ENCODE measurements at places on chromosomes 2 and 18.
A peak's percentile ranks its signal among the peaks of the same experiment; 100 is the strongest.

DNA sequence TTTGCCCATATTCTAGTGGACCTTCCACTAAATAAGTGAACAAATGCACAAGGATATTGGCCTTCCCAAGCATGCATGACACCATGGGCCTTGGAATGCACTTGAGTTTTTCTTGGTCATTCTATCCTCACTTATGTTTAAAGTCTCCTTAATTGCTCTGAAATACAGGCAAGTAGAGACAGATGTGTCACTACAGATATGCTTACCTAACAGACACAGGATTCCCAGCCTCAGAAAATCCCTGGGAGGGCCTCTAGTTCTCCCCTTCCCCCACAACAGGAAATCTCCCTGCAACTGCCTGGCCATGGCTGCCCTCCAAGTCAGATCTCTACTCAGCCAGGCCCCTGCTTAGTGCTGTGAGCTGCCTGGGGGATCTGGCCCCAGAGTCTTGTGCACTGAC lies 445.2 kb downstream of the IRS1 start:
- DNase-seq, result peak; percentile 31

- peak; percentile 27 for DNase-seq
These were observed 19.7 kb downstream of the MIB1 start for GRCh38 chr18:21760321-21760720.

GRCh38 chr2:186917866-186918265 lies 68.9 kb upstream of the ZSWIM2 start:
- peak; percentile 13 for DNase-seq

DNA sequence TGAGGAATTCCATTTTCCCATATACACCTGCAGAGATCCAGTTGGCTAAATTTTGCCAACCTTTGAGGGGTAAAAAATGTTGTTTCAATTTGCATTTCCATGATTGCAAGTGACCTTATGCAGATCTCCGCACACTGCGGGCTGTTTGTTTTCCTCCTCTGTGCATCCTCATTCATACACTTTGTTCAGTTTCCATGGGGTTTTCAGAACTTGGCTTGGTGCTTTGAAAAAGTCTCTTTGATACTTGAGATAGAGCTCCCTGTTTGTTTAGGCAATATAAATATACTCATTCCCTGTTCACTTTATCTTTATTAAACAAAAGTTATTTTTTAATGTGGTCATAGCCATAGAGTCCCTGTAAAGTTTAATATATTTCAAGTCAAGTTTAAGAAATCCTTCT lies 353.1 kb downstream of the CMPK2 start:
- no peak for DNase-seq

GRCh38 chr18:45510656-45511055 lies 104.6 kb upstream of the SLC14A2 start:
- DNase-seq, result no peak

DNA sequence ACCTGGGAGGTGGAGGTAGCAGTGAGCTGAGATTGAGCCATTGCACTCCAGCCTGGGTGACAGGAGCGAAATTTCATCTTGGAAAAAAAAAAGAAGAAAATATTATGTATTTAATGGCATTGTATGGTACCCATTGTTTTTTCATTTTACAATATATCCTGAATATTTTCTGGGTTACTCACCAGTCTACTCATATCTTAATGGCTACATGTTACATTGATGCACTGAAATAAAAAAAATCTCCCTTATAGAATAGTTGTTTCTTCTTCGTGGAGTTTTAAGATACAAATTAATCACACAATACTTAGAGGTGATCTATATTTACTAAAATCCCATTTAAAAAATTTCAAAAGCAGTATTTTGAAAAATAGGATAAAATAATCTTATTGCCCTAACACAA lies 66.3 kb upstream of the XPO1 start:
- DNase-seq, result peak; percentile 48

GRCh38 chr2:112924821-112925220 lies 13.9 kb downstream of the IL37 start:
- no peak for DNase-seq

DNA sequence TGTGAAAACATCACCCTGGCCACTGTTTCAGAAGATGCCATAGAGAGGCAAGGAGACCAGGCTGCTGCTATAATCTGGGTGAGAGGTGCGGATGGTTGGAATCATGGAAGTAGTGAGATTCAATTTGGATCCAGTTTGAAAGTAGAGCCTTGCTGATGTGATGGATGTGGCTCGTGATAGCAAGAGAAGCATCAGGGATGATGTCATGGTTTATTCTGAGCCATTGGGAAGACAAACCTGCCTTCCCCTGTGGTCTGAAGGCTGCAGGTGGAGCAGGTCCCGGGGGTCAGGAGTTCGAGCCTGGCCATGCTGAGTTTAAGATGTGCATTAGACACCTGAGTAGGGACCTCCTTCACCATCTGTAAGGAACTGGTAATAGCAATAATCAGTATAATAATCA lies 49.6 kb upstream of the CHMP1B start:
- DNase-seq, result no peak

DNA sequence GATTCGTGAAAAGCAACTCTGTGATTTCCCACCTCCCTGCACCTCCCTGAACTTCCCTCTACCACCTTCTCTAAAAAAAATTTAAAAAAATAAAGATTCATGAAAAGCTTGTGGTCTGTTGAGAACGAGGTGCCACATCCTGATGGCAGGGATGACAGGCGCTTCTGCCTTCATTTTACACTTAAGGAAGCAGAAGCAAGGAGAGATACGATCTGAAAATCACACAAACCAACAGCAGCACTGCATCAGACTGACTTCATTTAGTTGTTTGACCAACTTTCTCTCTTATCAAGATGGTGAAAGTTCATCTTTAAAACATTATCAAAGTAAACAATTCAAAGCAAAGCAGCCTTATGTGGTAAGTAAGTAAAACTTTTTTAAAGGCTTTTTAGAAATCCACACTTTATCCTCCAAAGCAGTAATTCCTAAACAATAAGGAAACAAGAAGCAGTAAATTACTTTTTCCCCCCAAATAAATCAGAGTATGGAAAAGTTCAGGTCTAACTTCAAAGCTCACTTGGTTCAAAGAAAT lies 15.5 kb downstream of the WDFY1 start:
- DNase-seq, result no peak

GRCh38 chr18:6251084-6251483 lies 163.6 kb downstream of the L3MBTL4 start:
- DNase-seq, result no peak

GRCh38 chr2:20226152-20226545 lies 1.2 kb upstream of the SDC1 start:
- no peak for DNase-seq
